Stimulated activated CD8-positive, alpha-beta memory T cell treated with anti-CD3 and anti-CD28 coated beads, Interleukin-7, amount 100 ng/mL, for 48 hours (primary cell): ENCODE measurements at places on chromosomes 1 and 21.

- DNase-seq: no peak
Measured at GRCh38 chr1:208526613-208527125, 282.5 kb upstream of the PLXNA2 start.

DNA sequence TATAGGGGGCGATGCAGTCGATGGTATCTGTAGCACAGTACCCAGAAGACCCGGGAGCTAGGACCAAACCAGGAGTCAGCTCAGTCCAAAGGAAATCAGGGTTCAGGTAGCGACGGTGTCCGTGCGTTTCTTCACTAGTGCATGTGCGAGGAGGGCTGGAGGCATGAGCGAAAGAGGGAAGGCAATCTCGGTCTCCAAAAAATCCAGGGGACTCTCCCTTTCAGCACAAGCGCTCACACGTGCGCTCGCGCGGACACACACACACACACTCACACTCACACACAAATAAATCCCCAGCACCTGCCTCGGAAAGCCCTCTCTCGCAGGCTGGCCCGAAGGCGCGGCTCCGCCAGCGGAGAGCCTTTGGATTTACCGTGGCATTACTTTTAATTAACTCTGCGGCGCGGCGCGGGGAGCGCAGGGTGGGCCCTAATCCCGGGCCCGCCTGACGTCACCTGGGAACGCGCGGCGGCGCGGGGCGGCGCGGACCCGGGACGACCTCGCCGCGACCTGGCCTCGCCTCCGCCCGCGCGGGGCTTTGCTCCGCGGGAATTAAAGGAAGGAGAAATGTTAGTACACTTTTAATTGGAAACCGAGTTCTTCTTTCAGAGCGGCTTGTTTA lies 121.2 kb downstream of the LMX1A start:
- DNase-seq: no peak

DNA sequence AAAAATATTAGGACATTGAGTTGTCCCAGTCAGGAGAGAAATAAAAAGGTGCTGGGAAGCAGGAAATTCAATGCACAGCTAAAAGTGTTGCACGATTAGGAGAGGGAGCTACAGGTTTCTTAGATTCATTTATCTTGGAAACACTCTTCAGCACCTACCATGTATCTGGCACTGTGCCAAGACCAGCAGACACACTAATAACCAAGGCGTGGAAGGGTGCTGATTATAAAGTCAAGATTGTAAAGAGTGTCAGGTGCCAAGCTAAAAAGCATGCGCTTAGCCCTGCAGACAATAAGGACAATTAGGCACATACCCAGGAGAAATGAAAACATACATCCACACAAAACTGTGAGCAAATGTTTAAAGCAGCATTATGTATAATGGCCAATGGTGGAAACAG lies 129.9 kb downstream of the DSCAM start:
- DNase-seq: no peak

DNA sequence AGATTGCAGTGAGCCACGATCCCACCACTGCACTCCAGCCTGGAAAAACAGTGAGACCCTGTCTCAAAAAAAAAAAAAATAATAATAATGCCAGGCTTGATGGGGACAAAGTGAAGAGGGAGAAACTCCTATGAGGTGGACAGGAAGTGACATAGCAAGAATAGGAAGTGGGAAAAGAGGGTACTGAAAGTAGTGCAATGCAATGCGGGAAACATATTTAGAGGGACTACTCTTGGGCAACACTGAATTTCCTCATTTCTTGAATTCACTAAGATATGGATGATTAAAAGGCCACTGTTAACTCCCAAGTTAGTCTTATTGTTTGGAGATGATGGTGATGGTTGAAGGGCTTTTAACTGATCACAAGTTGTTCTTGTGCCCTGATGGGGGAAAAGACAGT lies 21.6 kb upstream of the KCNA2 start:
- DNase-seq: no peak

GRCh38 chr1:188386666-188387065 lies 1557.9 kb downstream of the PLA2G4A start:
- DNase-seq: no peak
